Cortex of kidney (tissue), 1 donor: ENCODE measurements at places on chromosomes 12 and 14.

DNA sequence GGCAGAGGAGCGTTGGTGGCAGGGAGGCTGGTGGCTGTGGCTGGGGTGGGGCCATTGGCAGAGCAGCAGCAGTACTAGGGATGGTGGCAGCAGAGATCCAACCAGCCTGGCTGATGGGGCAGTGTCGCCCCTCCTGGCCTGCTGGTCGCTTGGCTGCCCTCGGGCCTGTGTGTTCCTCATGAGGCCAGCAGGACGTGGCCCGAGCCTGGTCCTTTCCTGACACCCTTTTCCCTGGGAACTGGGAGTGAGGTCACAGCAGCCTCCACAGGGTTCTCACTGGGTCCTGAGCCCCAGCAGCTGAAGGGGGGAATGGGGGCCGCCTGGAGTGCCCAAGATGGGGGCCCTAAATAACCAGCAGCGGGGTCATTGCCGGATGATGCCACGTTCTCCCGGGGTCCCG is 46.1 kb downstream of the KIF26A start:
- DNase-seq: no peak

DNA sequence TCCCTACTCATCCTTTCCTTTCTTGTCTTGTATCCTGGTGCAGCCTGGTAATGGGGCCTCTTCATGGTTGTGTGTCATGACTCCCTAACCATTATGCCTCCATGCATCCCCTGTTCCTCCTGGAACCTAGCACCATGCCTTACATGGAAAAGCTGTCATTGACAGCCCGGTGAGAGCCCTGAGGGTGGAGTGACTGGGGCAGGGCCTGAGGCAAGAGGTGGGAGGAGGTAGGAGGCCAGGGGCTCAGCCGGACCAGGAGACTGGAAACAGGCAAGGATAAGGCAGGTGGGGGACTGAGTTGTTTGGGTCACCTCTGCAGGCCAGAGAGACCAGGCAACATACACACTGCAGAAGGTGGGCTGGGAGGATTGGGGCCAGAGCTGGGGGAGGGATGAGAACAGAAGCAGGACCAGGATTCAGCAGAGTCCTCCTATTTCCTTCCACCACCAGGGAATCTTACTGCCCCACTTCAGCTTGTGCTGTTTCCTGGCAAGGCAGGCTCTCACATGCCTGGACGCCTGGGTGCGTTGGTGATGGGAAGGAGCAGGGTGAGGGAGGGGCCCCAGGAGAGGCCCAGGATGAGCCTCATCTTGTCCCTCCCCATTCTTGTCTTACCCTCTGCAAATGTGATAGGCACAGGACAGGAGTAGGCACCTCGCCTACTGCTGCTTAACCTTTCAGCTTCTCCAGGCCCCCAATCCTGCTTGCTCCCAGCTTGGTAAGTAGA is at the start of gene LTB4R2:
TSS of gene LTB4R2 (plus strand) at position 603 of the 727 bp plus-strand sequence. CDS start 525 bp downstream, outside the sequence.
- no peak for DNase-seq

DNA sequence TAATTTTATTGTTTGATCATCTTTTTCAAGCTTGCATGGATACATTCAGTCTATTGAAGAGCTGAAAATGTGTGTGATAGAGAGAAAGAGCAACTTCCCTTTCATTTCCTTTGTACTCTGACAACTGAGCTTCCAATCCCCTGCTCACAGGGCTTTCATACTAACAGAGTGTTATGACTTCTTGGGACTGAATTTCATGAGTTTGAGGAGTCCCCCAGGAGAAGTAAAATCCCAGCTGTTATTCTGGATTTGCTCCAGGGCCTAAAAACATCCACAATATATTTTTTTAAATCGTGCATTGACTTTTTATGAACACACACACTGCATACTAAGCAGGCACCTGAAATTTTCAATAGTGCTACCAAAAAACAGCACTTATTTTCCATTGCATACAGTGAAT is 195.8 kb upstream of the CAND1 start:
- no peak for DNase-seq

DNA sequence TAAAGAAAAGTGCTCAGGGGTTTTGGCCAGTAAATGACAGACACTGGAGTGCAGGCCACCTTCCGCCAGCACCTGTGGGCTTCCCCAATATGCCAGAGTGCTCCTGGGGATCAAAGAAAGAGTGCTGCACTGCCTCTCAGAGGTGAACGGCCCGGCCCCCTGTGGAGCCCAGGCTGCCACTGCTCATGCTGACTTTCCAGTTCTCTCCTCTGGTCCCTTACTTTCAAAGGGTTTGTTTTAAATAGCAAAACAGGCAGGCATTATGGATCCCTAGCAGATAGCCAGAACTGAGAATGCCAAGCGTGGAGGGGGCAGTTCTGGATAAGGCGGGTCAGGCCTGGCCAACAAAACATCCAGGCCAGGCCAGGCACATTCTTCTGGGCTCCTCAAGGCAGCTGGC is 59.6 kb downstream of the MDM2 start:
- DNase-seq: no peak

DNA sequence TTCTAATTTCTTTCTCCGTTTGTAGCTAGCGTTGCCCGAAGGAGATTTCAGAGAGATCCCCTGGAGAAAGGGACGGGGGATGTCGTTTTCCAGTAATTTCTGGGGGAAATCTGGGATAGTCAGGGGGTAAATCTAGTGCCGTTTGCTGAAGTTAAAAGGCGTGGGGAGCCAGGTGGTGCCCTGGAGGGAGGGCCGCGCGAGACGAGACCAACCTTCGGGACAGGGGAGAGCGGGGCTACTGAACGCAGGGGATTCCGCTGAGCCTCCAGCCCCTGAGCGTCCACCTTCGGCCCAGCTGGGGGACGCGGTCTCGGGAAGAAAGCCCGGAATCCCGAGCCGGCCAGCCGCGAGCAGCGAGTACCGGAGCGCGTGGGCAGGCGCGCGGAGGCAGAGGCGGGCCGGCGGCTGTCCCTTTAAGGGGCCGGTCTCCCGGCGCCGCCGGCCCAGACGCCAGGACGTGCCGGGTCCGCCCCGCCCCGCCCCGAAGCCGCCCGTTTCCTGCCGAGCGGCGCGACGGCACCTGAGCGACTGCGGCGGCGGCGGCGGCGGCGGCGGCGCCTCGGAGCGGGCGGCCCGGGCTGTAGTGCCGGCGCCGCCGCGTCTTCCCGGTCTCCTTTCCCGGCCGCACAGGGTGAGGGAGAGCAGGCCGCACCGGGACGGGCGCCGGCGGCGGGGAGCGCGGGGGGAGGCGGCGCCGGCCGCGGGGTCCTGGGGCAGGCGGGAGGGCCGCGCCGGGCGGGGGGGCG is at the start of gene KTN1:
TSS of gene KTN1 (plus strand) at position 484 of the 746 bp plus-strand sequence. CDS start 31,842 bp downstream, outside the sequence.
- no peak for DNase-seq

DNA sequence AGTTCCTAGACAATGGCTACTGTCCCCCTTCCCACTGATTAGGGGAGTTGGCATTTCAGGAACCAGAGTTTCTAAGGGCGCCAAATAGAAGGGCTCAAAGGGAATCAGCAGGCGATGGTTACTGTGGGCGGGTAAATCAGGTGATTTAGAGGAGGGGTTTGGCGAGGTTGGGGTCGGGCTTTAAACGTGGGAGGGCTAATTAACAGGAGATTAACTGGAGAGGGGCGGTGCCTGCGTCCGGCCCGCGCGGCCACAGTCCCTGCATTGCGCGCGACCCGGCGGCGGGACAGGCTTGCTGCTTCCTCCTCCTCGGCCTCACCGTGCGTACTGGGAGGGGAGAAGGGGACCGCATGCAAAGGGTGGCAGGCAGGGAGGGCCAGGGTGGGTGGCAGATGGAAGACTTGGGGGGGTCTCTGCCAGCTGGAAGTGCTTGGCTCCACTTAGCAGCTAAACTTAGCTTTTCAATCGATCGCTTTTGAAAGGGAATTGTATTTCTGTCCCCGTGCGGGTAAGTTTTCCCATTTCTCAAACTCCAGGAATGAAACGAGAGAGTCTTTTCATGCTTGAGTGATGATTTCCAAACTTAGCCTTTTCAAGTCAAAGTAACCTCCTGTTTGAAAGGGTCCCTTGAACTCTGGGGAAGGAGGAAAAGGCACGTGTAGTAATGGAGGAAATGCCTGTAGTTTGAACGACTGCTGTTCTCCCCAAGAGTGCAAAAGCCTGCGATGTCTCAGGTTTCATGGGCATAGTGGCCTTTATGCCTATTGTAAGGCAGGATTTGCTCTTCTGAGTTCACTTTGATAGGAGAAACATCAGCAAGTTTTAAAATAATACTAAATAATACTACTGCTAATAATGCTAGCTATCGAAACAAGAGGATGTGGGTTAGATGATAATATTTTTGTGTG is at the start of gene MGST1:
TSS of gene MGST1 (plus strand) at position 255 of the 908 bp plus-strand sequence. CDS start 6,608 bp downstream, outside the sequence.
- DNase-seq: no peak

DNA sequence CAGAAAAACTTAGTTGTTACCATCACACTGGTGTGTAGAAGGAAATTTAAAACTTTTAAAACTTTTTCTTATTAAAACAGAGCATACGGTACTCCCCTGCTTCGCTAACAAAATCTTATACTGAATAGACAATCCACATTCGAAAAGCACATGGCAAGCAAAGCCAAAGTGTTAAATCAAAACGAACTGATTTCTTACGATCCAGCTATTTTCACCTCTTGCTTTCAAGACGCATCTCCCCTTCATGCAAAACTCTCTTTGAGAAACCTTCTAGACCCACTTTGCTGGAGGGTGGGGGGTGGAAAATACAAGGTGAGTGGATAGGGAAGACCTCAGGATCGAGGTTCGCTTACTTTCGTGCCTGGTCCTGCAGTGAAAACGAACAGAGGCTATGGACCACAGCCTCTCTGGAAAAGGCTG is 328 bp downstream of the INTS13 start:
- DNase-seq: no peak

DNA sequence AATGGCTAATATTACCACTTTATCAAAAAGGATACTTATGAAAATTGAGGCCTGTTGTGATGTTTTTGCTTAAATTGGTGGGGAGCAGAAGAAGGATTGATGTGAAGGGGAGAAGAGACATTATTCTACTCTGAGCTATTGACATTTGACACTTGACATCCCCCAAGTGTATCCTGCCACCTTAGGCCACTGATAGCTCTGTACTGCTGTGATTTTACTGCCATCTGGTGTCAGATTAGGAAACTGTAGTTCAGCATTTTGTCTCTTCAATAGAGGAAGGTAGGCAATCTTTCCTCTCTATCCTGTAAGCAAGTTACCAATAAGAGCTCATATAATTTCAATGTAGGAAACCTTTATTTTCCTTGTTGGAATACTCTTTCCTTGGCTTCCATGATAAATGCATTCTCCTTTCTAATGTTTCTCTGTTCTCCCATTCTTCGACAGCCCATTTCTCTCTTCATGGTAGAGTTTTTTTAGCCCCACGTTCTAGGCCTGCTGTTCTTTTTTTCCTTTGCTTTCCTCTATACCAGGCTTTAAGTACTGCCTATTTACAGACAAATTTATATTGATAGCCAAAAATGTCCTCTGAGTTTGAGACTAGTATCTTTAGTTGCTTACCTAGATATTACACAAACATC is 46.3 kb downstream of the PPHLN1 start:
- DNase-seq: no peak

- DNase-seq: no peak
Observed at GRCh38 chr12:53695152-53696145, 19.6 kb upstream of the ATP5MC2 start.

DNA sequence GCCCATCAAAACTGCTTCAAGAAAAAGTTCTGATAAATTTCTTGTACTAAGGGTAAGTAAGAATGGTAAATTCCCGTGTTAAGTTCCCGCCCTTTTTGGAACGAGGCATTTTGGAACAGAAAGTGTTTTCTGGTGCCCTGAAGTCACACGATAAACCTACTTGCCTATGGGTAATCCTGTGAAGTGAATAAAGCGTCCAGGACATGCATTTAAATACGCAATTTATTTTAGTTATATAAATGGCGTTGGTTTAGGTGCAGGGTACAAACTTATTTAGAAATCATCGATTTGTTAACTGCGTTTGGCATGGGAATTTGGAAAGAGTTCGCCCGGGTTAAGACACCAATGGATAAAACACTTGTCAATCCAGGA is 715 bp upstream of the RAP1B start:
- no peak for DNase-seq

- DNase-seq: no peak
Observed at GRCh38 chr14:61329478-61330051, 8.2 kb downstream of the PRKCH start.

DNA sequence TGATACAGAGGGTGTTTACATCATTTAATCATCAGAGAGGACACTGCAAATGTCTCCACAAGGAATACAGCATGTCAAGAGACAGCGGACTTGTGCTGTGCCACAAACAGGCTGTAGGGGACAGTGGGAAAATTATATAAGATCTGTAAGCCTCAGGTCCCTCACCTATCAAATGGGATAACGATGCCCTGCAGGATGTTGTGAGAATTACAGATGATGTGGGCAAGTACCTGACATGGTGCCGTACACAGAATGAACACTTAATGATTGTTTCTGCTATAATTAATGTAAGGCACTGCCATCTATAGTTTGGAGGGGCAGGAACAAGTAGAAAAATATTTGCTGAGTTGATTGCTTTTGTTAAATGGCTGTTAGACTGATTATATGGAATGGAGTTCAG is 81.9 kb upstream of the GTF2A1 start:
- no peak for DNase-seq

DNA sequence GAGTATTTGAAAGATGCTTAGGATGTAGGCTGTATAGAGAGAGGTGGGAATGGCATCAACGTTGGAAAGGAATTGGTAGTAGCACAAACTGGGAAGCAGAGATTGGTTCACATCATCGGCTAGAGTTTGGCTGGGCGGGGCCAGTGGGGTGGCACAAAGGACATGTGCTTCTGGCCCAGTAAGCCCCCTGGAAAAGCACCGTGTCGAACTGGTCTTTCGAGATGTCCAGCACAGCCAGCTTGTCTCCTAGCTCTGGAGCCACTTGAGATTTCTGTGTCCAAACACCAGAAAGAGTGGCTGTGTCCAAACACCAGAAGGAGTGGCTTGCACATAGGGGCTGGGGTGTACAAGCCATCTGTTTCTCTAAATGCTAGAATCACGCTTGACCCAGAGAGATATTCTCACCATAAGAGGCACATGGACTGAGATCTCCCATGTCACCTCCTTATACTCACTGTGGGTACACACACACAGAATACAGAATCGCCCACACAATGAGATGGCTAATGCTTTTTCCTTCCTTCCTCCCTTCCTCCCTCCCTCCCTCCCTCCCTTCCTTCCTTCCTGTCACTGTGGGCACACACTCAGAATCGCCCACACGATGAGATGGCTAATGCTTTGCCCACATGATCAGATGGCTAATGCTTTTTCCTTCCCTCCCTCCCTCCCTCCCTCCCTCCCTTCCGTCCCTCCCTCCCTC is 41.8 kb upstream of the KCNK13 start:
- no peak for DNase-seq

- DNase-seq: no peak
Observed at GRCh38 chr12:87866578-87867292, 162.5 kb downstream of the C12orf50 start.

GRCh38 chr12:32756476-32757066 is 874 bp upstream of the YARS2 start:
- no peak for DNase-seq

DNA sequence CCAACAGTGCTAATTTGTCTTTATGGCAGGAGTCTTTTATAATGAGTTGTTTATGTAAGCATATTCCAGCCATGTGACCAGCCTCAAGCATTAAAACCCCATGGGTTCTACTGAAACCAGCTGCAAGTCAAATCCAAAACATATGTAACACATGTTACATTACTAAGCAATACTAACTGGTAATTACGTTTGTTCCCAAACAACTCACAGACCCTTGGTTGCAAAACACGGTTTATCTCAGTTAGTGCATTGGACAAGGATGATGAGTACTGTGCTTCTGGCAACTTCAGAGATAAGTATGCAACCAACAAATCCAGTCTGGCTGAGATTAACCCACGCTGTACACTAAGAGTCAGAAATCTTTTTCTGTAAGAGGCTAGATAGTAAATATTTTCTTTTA is 110.1 kb upstream of the FAR2 start:
- DNase-seq: no peak

- no peak for DNase-seq
Observed at GRCh38 chr14:101687756-101688546, 73.6 kb upstream of the PPP2R5C start.
